Caudate nucleus (tissue), 63 donors: ENCODE measurements at places on chromosomes 12 and 14.

GRCh38 chr12:108196319-108196718 lies 67.2 kb downstream of the WSCD2 start:
- DNase-seq = no peak

GRCh38 chr14:74965486-74966153 lies 10.2 kb upstream of the PGF start:
- DNase-seq = no peak

DNA sequence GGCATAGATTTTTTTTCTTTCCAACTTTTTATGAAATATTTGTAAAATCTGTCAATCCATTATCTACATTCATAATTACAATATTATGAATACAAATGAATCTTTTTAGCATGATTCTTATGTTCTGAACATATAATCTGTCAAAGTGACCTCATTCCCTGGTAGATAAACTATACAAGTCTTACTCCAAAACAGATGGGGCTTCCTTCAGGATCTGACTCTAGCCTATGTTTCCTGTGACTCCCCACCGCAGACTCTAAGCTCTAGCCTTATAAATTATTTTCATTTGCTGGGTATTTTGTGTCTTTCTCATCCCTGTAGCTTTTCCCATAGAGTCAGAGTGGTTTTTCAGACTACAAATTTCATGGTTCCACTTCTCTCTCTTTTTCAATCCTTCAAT lies 202.1 kb upstream of the KITLG start:
- DNase-seq = no peak

DNA sequence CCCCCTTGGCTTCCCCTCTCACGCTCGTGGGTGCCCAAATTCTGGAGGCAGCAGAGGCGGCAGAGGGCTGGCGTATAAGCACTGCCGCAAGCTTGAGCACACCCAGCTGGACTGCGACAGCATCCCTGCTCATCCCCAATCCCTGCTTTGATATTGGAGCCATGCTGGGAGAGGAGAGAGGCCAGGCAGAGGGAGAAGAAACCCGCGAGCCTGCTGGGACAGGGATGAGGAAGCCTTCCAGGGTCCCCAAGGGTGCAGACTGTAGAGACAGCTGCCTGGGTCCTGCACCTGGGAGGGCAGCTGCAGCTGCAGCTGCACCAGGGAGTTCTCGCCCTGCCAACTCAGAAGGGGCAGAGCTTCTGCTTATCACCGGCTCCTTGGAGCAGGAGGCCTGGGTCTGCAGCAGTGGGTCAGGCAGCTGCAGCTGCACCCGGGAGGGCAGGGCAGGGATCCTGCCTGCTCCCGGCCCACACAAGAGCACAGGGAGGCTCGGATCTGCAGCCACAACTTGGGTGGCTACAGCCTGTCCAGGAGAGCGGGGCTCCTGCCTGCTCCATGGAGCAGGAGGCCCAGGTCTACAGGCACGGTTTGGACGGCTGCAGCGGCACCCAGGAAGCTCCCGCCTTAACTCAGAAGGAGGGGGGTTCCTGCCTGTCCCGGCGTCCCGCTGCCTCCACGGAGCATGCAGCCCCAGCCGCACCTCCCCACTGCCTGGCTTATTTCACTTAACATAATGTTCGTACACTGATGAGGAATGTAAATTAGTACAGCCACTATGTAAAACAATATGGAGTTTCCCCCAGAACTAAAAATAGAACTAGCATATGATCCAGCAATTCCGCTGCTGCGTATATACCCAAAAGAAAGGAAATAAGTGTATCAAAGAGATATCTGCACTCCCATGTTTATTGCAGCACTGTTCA lies 60.4 kb upstream of the SGPP1 start:
- no peak for DNase-seq

DNA sequence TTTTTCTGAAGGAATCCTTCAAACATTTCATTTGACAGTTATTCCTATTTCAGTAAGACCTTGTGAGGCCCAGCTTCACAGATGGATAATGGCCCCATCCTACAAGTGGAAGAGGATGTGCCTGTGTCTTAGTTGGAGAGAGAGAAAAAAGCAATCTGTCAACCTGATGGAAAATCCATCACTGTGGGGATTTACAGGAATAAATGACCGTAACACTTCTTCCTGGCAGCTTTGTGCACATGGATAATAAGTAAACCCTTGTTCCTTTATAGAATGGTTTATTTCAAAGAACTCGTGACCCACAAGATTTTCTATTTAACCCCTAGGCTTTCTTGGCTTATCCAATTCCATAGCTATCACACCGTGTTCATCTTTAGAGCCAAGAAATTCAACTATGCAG lies 121.4 kb upstream of the PCED1B start:
- DNase-seq = no peak

DNA sequence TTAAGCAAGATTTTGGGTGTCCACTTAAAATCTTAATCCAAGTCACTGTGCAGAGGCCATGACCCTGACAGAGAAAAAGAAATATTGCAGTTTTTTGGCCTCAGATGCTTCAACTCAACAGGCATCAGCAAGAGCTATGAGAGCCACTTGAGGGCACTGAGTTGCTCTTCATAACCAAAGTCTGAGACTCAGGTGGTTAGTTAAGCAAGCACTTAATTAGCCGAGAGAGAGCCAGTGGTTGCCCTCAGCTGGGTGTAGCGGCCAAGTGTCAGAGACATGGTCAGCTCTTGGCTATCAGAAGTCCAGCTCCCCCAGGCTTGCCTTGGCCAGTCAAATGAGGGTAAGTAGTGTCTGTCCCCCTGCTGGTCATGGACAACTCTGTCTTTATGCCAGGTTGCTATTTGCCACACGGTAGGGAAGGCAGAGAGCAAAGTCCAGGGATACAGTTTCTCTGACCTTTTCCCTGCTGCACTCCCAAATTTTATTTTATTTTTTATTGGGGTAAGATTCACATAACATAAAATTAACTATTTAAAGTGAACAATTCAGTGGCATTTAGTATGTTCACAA lies 9.0 kb upstream of the KRT71 start:
- no peak for DNase-seq

- no peak for DNase-seq
These were observed 9.5 kb upstream of the BCL7A start for GRCh38 chr12:122012184-122012583.

GRCh38 chr14:80664576-80664975 lies 277.0 kb downstream of the CEP128 start:
- DNase-seq = no peak

DNA sequence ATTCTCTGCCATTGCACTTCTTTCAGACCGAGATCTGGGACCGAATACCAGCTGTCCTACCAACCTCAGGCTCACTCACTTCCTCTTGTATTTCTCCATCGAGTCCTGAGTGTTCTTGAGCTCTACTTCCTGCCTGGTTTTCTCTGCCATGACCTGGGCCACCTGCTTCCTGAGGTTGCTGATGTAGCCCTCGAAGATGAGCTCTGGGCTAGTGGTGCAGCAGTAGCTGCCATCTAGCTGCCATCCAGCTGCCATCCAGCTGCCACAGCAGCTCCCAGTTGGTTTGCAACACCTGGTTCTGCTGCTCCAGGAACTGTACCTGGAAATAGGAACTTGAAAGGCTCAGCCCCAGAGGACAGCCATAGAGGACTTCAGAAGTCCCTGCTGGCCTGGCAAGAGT lies 15.0 kb upstream of the KRT73 start:
- no peak for DNase-seq
